ENCODE measurements at places on chromosomes 1 and 21.

DNA sequence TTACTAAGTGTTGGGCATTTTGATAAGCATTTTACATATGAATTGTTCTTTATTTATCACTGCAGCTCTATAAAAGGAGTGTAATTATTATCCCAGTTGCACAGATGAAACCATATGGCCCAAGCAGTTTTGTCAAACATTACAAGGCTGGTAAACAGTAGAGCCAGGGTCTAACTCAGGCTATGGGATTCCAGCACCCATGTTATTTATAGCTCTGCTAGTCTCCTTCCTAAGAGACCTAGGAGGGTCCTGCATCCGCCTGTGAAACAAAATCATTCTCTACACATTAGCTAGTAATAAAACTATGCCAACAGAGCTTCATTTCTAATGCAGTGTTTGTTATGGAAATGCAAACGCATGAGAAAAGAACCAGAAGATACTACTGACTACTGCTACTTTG, 58.6 kb downstream of the IL23R start:
- DNase-seq: no peak

GRCh38 chr1:97947695-97948094, 26.9 kb upstream of the DPYD start:
- no peak for DNase-seq

- no peak for DNase-seq
Measured at GRCh38 chr1:99557546-99558202, 88.2 kb upstream of the PALMD start.

DNA sequence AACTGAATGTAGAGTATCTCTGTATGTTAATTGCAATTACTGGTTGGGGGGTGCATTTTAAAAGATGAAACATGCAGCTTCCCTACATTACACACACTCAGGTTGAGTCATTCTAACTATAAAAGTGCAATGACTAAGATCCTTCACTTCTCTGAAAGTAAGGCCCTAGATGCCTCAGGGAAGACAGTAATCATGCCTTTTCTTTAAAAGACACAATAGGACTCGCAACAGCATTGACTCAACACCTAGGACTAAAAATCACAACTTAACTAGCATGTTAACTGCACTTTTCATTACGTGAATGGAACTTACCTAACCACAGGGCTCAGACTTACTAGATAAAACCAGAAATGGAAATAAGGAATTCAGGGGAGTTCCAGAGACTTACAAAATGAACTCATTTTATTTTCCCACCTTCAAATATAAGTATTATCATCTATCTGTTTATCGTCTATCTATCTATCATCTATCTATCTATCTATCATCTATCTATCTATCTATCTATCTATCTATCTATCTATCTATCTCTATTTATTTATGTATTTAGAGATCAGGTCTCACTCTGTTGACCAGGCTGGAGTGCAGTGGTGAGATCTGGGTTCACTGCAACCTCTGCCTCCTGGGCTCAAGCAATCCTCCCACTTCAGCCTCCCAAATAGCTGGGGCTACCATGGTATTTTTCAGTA, 47.8 kb downstream of the CHML start:
- no peak for DNase-seq

- DNase-seq: no peak
Measured at GRCh38 chr1:86750530-86750929, 46.2 kb downstream of the SH3GLB1 start.

DNA sequence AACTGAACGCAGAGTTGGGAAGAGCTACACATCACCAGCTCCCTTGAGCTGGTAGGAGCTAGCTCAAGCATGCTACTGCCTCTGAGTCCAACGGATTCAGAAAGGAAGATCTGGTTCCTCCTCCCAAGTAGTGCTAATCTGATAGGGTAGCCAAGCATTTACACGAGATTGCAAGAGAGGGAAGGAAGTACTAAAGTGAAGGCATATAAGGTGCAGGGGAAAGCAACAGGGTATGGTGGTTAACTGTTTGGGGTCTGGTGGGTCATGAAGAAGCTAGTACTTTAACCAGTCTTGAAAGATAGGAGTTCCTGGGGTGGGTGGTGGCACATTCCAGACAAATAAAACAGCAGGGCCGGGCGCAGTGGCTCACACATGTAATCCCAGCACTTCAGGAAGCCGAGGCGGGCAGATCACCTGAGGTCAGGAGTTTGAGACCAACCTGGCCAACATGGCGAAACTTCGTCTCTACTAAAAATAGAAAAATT, 20.2 kb upstream of the ZNF436 start:
- DNase-seq: no peak

- DNase-seq: no peak
Measured at GRCh38 chr1:1529936-1530335, 10.5 kb downstream of the TMEM240 start.

All from spinal cord (tissue), 10 donors.